ENCODE measurements at places on chromosomes 4 and X.

DNA sequence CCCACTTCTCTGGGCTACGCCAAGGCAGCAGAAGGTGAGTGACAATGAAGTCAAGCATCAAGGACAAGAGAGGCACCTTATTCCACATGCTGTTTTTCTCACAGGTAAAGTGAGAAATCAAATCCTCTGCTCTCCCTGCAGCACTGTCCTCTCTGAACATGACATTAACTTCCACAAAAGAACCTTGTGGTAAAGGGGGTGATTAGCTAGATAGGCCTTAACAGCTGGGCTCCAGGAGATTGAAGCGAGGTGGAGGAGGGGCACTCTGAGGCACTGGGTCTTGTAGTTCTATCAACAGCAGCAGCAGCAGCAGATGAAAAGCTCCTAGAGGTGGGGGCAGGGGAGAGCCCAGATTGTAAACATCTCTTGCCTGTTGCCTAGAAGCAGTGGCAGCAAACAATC is 96.8 kb upstream of the CXXC4 start:
- no peak for DNase-seq

- DNase-seq = no peak
Observed at GRCh38 chr4:14267373-14268060, 640.0 kb upstream of the BOD1L1 start.

GRCh38 chr4:78152795-78153194 is 95.7 kb downstream of the FRAS1 start:
- no peak for DNase-seq

- no peak for DNase-seq
Observed at GRCh38 chr4:114601304-114602052, 2.9 kb downstream of the UGT8 start.

DNA sequence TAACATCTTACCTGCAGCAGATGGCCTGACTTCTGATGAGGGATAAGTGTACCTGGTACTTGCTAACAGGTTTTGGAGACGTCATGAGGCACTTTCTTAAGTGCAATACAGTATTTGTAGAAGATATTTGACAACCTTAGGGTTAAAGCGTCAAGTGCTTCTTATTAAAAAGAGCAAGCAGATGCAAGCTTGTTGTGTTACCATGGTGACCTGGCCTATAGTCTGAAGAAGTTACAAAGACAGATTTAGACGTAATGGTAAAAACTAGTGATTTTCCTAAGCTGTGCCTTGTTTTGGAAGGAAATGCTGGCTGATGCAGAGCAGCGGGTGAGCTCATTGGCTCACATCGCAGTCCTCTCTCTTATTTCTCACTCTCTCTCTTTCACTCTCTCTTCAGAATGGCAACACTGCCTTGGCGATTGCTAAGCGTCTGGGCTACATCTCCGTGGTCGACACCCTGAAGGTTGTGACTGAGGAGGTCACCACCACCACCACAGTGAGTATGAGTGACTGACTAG is 243.6 kb downstream of the ANK2 start:
- no peak for DNase-seq

DNA sequence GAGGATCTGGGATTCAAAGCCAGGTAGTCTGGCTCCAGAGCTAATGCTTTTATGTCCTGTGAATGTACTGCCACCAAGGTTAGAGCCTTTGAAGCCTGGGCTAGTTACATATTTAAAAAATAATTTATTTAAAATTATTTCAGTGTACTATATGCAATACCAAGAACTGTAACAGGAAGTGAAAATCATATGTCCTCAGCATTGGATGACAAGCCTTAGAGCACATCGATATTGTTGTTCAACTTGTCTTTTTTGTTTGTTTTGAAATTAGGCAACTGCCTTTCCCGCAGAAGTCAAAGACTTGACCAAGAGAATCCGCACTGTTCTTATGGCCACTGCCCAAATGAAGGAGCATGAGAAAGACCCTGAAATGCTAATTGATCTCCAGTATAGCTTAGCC is 73.1 kb upstream of the IL13RA1 start:
- DNase-seq = no peak

DNA sequence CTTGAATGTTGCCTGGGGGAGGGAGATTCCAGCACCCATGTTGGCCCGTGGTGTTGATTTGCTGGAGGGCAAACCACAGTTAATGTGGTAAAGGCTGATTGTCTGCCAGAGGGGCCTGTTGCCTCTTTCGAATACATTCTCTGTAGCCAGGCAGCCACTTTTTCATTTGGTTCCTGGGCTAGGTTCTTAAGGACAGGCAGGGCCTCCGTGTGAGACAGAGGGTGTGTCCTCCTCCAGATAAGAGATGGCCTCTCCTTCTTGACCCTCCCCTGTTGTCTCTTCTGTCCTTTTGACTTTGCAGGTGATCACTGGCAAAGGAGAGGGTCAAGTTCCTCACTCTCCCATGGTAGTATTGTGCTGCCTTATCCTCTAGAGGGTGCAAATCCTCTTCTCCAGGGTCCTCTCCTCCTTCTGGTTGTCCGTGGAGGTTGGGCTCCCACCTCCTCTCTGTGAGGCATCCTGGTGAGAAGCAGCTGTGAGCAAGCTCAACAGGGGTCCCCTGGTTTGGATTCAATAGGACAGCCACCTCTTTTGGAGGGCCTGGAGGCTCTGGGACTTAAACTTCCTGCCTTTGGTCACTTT is 44.9 kb downstream of the ZNF182 start:
- DNase-seq = no peak

DNA sequence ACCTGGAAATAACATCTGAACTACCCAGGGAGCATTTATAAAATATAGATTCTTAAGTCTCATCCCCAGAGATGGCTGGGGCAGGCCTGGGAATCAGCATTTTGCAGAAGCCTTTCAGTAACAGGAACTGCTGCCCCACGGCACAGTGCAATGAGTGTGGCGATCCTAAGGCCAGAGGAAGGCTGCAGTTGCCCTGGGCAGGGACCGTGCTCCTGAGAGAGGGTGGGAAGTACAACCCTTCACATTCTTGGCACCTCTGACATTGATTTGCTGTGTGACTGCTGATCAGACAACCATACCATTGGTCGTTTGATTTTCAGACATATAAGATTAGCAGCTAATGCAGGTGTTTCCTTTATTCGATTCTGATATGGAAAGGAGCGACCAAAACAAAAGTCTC is 233.6 kb downstream of the STIM2 start:
- DNase-seq = no peak

DNA sequence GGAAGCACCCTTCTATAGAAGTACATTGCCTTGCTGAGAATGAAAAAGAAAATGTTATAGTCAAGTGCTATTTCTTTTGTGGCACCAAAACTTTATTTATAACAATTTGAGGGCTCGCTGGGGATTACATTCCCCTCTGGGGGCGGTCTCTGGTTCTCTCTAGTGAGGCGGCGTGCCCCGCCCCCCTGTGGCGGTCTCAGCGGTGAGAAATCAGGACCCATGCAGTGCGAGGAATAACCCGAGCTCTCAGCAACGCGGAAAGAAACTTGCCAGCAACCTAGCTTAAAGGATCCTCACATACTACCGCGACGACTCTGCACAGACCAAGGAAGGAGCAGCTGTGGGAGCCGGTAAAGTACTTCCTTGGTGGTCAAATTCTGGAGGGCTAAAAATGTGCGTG is 83.4 kb upstream of the SHISA3 start:
- no peak for DNase-seq

GRCh38 chr4:41619161-41619560 is 81.2 kb downstream of the LIMCH1 start:
- no peak for DNase-seq

DNA sequence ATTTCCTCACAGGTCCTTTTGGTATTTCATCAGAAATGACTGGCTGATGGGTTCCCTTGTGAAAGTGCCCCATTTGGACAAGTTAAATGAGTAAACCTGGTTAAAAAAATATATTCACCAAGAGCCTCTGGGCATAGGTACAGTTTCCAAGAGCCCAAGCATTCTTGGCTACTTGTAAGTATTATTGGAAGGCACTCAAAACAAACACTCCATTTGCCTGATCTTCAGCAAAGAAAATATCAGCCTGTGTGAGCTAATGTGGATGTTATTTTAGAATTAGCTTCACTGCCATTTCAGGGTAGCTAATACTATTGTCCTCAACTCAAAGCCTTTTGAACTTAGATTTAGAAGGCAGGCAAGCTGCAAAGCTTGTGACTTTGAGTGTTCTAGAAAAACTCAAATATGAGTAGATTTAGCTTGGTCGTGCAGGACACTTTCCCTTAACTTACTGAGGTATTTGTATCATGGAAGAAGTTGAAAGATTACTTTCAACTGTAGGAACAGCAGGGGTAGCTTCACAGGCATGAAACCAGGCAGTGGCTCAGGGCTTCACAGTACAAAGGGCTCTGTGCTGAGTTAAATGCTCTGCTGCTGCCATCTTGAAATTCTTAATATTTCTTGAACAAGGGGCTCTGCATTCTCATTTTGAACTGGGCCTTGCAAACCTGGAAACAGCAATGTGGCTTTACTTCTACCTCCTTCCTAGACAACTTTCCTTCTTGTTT is 177.2 kb downstream of the AMELX start:
- DNase-seq = peak; percentile 80

DNA sequence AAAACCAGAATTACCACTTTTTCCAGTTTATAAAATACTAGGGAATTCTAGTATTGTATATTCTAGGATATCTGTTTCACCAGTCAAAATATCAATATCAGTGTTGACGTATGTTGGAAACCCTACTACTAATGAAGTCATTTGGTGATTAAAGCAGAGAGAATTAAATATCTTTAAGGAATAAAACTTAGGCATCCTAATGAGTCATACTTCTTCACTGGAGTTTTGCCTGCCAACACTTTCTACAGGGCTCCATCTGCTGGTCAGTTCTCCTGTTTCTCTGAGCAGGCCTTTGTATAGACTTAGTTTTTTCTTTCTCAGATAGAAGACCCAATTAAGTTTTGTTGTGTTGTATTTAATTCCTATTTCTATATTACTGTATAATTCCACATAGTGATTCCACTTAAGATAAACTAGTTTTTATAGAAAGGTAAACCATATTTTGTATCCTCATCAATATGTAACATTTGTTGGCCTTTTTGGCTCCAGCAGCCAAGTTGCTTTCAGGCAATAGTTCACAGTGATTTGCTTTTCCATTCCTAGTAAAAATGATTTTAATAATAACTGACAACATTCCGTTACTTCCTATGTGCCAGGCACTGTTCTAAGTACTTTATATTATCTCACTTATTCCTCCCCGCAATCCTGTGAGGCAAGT is 3.5 kb downstream of the AP1AR start:
- no peak for DNase-seq

- DNase-seq = no peak
Observed at GRCh38 chr4:10354225-10354624, 103.0 kb downstream of the ZNF518B start.

- no peak for DNase-seq
Observed at GRCh38 chr4:83010111-83010521, 507 bp downstream of the LIN54 start.

DNA sequence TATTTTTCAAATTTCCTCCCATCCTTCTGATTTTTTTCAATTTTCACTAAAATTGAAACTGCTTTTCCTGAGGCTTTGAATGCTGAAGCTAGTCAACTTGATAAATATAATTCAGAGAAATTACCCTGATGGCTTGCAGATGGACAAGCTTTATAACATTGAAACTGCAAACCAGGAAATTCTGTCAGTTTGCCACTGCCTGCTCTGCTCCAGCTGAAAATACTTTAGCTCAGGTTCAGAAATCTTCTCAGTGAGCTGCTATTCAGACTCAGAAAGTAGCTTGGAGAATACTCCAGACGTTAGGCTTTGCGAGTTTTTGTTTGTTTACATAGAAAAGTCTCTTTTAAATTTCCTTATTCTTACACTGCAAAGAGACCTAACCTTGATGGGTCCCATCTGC is 1574.7 kb downstream of the STIM2 start:
- no peak for DNase-seq

DNA sequence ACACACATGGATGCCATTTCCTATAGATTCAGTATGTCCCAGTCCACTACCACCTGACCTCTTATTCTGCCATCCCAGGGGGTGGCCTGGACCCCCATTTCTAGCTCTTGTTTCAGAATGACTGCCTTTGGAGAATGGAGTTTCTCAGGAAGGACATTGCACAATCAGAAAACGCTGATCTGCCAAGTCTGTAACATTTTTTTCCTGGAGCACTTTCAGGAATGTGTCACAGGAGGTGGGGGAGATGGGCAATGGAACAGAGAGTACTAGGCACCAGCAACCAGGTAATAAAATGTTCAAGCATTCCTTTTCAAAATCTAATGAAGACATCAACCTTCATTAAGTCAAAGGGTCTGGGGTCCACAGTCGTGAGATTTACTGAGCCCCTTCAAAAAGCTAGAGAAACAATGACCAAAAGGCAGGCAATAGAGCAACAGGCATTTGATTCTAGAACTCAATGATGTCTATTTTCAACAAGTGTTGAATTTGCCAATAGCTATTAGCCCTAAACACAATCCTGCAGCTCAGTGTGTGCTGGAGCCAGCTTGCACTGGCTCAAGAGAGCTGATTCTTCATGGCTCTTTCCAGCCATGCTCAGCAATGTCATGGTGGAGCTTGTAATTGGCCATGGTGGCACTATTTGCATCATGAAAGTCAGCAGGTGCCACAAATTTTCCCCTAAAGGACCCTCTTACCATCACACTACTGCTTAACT is 87.1 kb downstream of the KDR start:
- no peak for DNase-seq

DNA sequence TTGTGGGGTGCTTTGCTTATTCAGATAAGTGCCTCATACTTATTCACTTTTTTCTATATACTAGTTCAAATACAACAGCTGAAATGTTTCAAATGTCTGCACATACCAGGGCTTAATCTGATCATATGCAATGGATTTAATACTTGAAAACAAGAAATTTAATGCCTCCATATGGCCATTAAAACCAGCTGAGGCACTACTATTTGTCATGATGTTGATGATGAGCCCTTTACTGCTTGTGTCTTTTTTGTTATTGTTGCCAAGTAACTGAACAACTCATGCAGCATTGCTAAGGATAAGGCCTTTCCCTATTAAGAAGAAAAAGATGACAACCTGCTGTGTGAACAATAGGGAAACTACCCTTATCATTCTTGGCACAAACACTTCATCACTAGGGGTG is 52.5 kb downstream of the MAGEB10 start:
- no peak for DNase-seq

DNA sequence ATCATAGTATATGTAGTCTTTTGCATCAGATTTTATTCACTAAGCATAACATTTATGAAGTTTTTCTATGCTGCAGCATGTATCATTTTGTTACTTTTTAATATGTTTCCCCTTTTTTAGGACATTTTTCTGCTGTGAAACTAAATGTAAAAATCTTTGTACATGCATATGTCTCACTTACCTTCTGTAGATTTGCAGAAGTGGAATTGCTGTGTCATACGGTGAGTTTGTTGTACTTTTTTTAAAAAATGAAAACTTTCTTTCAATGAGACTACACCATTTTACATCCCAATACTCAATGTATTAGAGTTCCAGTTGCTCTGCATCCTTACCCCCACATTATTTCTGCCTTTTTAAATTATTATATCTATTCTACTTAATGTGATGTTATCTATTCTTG is 868.9 kb downstream of the PDHA2 start:
- DNase-seq = no peak

DNA sequence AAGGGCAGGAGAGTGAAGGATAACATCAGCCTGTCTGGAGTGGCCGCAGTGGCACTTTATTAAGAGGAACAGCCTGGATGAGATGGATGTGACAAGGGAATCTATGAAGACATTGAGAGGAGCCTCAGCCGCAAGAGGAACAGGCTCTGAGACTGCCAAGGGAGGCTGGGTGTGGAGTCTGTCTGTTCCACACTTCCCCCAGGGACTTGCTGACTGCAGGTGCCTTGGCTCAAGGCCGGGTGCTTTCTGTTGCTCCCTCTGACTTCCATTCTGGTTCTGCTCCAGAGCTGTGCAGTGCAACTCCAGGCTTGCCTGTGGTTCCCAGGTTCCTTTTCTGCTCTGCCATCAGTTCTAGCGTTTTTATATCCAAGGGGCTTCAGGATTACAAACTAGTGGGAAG is 54.6 kb downstream of the FRMPD3 start:
- no peak for DNase-seq

- DNase-seq = no peak
Observed at GRCh38 chrX:110404376-110404775, 45.7 kb downstream of the RTL9 start.
